NCI-H774 (cell line): ENCODE measurements at places on chromosomes 4 and X.

- no peak for DNase-seq
Observed at GRCh38 chr4:38582889-38583470, 81.0 kb upstream of the KLF3 start.

- no peak for DNase-seq
Observed at GRCh38 chr4:139530833-139531427, 25.1 kb downstream of the SETD7 start.

DNA sequence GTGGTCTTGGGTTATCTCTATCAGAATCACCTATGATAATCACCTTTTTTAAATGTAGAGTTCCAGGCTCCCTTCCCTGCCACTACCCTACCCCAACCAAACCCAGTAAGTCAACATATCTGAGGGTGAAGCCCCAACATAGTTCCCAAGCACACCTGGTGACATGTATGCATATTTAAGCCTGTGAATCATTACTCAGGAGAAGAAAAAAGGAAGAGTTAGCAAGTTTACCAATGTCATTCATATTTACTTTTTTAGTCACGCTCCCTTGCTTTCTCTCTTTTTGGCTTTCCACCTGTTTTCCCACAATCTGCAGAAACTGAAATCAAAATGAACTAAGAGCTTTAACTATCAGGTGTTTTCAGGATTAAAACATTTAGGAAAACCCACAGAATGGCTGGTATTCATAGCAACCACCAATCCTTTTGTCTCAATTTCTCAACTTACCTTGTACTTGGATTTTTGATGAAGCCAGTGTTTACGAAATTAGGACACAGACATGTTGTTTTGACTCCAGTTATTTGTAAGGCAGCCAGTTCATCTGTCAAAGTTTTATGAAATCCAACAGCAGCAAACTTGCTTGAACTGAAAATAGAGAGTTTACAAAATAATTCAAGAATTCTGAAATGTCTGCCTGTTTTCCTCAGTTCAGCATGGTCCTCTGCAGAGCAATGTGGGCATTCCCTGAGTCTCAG is 34.0 kb downstream of the HSD17B11 start:
- DNase-seq: no peak

DNA sequence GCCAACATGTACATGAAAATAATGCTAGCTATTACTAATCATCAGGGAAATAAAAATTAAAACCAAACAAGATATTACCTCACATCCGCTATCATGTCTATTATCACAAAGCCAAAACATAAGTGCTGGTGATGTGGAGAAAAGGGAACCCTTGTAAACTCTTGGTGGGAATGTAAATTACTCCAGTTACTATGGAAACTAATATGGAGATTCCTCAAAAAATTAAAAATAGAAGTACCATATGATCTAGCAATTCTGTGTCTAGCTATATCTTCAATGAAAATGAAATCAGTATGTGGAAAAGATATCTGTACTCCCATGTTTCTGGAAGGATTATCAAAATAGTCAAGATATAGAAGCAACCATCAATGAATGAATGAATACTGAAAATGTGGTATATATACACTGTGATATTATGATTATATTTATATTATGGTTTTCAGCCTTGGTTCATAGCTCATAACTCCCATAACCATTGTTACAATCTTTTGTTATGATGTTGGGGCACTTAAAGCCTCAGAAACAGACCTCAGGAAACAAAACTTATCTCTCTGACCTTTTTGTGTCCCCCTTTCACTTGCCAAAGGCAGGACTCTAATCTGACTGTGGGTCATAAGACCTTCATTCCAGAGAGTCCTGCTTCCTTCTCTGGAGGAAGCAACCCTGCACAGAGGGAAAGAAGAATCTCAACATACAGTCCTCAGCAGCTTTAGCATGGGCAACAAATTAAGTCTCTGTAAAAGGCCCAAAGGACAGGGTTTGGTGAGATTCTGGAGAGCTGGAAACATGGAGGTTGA is 933.2 kb downstream of the ADGRL3 start:
- no peak for DNase-seq

- no peak for DNase-seq
Observed at GRCh38 chr4:183205709-183206108, 106.7 kb downstream of the WWC2 start.

DNA sequence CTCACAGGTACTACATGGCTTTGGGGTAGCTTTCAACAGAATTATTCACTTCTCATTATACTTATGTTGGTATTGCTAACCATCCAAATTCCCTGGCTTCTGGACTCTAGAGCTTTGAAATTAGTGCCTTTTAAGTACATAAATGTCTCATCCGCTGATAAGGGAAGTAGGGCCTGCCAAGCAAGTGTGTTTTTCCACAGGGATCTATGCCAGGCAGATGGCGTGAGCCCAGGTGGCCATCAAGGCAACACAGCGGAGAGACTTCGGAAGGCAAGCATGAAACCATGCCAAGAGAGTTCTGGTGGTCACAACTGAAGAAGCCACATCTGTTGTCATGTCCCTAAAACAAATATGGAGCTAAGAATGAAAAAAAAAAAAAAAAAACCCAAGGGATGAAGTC is 503.1 kb upstream of the LCORL start:
- no peak for DNase-seq

- no peak for DNase-seq
Observed at GRCh38 chr4:71470524-71470923, 131.7 kb downstream of the SLC4A4 start.

- no peak for DNase-seq
Observed at GRCh38 chr4:125316791-125317524, 2.2 kb downstream of the FAT4 start.

DNA sequence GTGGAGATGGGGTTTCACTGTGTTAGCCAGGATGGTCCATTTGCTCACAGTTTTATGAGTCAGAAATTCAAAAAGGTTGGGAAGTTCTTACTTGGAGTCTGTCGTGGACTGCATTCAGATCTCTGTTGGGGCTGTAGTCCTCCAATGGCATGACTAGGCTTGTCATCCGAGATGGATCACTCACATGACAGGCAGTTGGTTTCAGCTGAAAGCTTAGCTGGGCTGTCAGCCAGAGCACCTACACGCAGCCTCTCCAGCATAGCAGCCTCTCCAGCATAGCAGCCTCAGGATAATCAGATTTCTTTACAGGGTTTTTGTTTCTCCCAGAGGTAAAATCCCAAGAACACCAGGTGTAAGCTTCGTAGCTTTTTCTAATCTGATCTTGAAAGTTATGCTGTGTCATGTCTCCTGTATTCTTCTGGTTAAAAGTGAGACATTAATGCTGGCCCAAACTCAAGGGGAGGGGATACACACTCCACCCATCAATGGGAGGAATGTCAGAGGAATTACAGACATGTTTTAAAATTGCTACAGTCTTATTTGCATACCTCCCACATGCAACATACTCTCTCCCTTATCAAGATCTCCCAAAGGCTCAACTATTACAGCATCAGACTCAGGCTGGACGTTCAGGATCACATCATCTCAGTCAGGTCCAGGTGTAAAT is 31.6 kb upstream of the SOD3 start:
- DNase-seq: no peak

DNA sequence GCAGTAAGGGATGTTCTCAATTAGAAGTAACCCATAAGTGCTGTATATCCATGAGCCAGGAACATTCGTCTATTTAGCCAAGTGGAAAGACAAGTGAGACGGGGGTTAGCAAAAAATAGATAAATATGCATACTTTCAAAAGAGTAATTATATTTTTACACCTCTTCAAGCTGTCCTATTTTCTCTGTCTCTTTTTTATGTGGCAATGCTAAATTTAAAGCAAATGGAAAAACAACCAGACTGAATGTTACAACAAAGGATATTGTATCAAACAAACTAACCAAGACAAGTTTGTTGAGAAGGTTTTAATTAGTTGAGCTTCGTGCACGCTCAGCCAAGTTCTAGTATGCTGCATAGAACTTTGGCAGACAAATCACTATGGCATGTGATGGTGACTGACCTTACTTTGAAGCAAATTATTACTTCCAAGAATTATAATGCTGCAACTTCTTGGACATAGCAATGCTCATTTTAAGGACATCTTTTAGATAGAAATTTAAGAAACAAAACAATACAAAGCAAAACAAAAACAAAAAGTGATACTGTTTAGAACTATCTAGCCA is 61.4 kb upstream of the TMEM150C start:
- no peak for DNase-seq

DNA sequence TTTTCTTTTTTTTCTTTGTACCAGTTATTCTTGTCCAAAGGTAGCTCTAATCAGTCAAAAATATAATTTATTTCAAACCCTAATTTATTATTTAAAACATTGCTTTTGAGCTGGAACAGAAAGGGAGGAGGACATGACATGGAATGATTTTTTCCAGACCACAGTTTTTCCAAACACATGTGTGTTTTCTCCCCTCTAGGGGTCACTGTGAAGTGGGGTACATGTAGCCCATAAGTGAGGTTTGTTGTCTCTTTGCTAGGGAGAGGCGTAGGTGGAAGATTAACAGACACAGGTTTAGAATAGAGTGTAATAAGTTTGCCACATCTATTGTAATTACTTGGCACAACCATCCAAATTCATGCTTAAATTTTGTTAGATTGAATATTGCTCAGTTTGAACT is 83.0 kb downstream of the TNIP2 start:
- DNase-seq: no peak

- no peak for DNase-seq
Observed at GRCh38 chr4:128787509-128788311, 21.8 kb upstream of the JADE1 start.

- DNase-seq: no peak
Observed at GRCh38 chr4:10095296-10095991, 21.2 kb downstream of the WDR1 start.

- no peak for DNase-seq
Observed at GRCh38 chrX:41906515-41907187, 16.7 kb downstream of the CASK start.

DNA sequence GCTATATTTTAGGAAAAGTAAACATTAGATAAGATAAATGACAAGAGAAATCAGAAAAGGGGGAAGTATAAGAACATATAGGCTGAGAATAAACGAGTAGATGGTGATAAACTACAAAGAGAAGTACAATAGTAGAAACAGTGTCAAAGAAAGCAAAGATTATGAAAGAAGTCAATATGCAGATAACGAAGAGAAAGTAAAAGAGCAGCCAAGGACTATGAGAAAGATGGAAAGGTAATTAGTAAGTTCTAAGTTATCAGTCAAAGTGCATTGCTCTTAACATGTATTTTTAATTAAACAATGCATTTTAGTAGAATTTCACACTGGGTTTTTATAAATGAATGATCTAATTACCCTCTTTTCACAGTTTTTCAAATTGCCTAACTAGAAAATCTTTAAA is 1801.3 kb upstream of the PCDH10 start:
- DNase-seq: no peak

GRCh38 chrX:134599184-134599914 is 58.9 kb downstream of the PLAC1 start:
- no peak for DNase-seq

GRCh38 chr4:90845777-90846176 is 718.6 kb downstream of the CCSER1 start:
- no peak for DNase-seq

DNA sequence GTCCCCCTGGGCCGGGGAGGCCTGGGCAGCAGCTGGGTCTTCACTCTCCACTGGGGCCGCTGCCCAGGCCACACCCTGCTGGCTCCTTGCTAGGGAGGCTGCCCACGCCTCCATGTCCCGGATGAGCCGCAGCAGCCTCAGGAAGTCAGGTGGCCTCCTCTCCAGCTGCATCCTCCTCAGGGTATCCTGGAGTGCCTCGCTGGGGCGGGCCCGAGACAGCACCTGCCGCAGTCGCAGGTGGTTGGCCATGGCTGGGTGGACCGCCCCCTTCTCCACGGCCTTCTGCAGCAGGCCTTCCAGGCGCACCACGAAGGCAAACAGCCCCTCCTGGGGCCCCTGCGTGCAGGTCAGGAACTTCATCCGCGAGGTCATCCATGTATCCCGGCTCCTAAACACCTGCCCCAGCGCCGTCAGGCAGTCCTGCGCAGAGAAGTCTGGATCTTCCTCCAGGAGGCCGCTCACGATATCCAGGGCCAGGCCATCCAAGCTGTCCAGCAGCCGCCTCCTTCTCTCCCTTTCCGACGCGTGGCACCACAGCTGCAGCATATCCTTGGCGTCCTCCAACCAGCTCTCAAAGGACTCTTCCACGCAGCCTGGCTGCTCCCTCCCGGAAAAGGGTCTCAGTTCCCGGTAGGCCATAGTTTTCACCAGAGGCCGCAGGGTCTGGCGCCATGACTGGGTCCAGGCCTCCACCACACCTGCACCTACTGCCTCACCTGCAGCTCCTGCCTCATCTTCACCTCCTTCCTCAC is 2.1 kb downstream of the PNMA6F start:
- DNase-seq: no peak

GRCh38 chr4:4603067-4603466 is 61.2 kb upstream of the STX18 start:
- no peak for DNase-seq

GRCh38 chr4:107862658-107863057 is 37.9 kb downstream of the SGMS2 start:
- DNase-seq: peak; percentile 6

DNA sequence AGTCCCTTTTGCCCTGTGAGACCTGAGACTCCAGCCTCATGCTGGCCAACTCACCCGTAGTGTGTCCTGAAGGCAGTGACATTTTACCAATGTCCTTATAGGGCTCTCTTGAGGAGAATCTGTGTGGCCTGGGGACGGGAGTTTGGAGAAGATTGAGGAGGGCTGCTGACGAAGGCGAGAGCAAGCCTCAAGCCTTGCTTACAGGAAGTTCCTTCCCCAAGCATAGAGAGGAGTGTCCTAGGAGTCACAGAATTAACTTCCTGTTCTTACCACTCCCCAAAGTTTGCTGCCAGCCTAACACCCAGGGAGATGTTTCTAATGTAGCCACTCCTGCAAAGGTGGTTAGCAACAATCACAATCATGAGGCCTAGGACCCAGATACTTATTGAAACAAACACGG is at the start of gene NXF3:
Gene NXF3 (minus strand): TSS at position 202 of the 400 bp plus-strand sequence. CDS start 120 bp downstream, at position 82.
- no peak for DNase-seq

DNA sequence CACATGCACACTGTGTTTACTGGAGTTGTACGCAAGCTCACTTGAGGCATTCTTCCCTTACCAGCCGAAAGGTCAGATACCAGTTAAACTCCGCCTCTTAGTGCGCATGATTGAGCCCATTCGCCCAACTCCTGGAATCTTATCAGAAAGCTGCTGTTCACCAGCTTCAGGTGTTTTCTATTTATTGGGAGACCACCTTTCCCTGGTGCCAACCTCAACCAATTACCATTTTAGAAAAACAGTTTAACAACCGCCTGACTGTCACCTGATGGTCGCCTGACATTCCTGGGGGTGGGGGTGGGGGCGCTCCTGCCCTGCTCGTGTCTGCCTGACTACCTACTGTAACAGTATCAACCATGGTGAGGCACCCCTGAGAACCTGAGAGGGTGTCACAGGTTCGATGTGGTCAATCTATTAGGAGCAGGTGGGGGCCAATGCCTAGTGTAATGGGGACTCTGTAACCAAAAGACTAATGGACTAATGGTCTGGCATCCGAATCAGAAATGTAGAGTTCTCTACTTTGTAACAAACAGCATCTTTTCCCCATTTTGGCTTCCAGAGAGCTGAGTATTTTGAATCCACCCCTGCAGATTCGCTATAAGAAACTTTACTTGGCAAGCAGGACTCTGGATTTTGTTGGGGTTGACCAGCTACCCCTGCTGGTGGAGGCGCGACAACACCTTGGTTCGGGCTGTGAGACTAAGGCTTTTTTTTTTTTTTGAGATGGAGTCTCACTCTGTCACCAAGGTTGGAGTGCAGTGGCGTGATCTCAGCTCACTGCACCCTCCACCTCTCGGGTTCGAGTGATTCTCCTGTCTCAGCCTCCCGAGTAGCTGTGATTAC is 58.2 kb upstream of the ZNF157 start:
- DNase-seq: no peak
